A172 (cell line): ENCODE measurements at places on chromosomes 3 and 15. TPM values are rescaled to one million over a fixed set of nuclear protein-coding genes. Genes with fewer than 3 reads are reported as not detected.

DNA sequence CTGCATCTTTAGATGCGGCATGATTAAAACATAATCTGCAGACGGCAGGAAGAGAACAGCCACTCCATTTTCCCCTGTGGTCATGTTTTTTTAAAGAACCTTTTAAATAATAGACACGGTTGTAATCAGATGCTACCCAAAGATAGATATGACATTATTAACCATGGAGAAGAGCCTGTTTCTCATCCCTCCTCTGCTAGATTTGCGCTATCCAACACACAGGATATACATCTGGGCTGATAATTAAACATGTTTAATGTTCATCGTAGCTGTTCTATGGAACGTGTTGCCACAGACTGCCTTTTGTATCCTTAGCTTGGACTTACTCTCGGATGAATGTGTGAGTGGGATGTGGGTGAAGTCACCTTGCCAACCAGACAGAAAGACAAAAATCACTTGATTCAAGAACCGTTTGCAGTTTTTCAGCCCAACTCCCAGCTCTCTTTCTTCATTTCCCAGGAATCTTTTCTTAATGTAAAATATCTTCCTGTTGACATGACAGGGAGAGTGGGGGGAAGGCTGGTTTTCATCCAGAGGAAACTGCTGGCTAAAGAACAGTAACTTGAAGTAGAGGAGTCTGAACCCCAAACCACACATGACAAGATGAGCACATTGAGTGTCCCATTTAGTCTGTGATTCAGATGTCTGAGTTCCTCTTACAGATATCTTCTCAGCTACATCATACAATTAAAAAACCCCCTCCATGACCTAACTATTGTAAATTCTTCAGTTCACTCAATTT, 118.6 kb upstream of the PRICKLE2 start:
- no peak for DNase-seq

DNA sequence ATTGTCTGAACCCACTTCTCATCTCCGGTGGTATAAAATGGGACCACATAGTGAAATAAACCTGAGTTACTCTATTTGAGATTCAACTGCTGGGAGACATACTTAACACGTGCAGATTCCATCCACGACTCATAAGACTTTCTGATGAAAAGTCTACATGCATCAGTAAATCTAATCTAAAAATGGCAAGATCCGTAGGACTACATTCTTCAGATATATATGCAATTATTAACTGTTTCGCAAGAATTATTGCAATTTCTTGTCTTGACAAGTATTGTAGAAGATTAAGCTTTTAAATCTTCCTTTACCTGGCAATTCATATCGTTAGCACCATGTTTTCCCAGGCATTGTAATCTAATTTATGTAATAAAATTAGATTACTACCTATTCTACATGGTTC, 718.7 kb upstream of the CBLB start:
- no peak for DNase-seq

- no peak for DNase-seq
Measured at GRCh38 chr3:53173107-53173506, 12.1 kb downstream of the PRKCD start.

- DNase-seq: no peak
Measured at GRCh38 chr3:123120573-123120972, 53.7 kb downstream of the PDIA5 start.

DNA sequence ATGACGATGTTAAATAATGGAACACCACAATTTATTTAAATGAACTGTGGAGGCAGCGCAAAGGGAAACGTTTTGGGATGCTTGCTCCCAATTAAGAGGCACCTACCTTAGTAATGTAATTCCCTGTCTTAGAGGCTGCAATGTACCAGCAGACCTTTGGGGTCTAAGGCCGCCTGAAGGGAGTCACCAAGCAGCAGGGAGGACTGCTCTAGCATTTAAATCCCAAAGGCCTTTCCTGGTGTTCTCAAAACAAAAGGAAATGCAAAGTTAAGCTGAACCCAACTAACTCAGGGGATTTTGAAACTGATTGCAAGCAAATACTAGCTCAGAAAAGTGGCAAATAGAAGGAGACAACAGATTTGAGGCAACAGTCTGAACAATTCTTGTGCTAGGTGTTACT, 510.8 kb downstream of the GABRG3 start:
- no peak for DNase-seq

DNA sequence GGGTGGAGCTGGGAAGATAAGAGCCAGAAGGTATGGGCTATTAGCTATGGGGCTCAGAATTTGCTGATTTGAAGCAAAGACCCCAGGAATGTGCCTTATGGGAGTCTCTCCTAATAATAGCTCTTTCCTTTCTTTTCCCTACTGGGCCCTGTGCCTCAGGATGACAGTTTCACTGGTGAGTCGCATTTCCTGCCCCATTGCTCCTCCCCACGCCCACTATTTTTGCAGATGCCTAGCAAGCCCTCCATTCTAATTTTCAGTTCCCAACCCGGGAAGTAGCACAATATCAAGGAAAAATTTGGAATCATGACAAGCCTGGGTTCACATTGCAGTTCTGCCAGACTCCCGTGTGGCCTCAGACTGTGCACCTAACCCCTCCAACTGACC, 583 bp downstream of the IL17RE start:
- peak; percentile 55 for DNase-seq

- no peak for DNase-seq
Measured at GRCh38 chr3:133014325-133014724, 23.9 kb upstream of the TMEM108 start.

- DNase-seq: peak; percentile 63
Measured at GRCh38 chr3:57397175-57398026, 104.9 kb upstream of the ASB14 start.

GRCh38 chr3:197202694-197203093, 95.7 kb downstream of the DLG1 start:
- no peak for DNase-seq

GRCh38 chr3:13781417-13781816, 98.5 kb downstream of the WNT7A start:
- DNase-seq: no peak

DNA sequence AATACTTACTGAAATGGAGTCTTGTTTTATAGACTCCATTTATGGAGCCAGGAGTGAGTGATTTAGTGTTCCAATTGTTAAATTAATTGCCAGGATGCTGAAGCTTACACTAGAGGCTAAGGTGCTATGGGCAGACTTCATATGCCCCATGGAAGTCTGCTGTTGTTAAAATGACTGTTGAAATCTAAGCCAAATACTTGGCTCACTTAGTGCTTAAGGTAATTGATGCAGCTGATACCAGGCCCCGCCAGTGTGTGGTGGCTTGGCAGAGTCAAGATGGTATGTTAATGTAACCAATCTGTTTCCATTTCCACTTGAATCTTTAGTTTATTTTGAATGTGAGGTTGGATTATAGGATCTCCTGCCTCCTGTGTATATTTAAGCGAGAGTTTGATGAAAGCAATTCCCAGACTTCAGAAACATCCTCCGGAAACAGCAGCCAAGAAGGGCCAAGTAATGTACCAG, 187.1 kb downstream of the ITPR1 start:
- DNase-seq: no peak

DNA sequence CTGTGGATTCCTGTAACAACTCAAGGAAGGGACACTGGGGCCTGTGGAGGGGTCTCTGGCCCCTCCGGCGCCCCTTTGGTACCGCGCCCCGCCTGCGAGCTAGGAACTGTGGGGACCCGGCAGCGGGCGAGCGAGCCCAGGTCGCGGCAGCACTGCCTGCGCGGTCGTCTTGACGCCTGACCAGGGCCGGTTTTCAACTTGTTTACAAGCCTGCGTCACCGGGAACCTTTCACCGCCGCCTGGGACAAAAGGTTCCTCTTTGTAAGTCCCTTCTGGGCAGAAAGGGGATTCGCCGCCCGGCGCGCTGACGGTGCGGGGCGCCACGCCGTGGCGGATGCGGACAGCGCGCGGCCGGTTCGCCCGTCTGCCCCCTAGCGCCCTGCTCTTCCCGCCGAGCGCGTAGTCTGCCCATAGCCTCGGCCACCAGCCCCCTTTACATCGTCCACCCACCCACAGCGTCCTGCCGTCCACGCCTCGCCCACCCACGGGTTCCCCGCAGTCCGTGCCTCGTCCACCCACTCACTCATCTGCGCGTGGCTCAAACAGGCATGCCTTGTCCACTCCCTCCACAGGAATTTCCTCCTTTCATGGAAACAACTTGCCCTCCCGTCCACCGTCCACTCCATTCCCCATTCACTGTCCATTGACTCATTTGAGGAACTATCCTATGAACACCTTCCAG, 5.5 kb upstream of the CFAP100 start:
- peak; percentile 55 for DNase-seq

- DNase-seq: no peak
Measured at GRCh38 chr3:194150252-194150934, 14.4 kb downstream of the HES1 start.

- DNase-seq: no peak
Measured at GRCh38 chr15:27499191-27499590, 528.2 kb downstream of the GABRG3 start.

- DNase-seq: peak; percentile 70
Measured at GRCh38 chr3:14876921-14877333, 58.2 kb downstream of the FGD5 start.

- no peak for DNase-seq
Measured at GRCh38 chr15:45821390-45821789, 186.6 kb downstream of the SQOR start.

DNA sequence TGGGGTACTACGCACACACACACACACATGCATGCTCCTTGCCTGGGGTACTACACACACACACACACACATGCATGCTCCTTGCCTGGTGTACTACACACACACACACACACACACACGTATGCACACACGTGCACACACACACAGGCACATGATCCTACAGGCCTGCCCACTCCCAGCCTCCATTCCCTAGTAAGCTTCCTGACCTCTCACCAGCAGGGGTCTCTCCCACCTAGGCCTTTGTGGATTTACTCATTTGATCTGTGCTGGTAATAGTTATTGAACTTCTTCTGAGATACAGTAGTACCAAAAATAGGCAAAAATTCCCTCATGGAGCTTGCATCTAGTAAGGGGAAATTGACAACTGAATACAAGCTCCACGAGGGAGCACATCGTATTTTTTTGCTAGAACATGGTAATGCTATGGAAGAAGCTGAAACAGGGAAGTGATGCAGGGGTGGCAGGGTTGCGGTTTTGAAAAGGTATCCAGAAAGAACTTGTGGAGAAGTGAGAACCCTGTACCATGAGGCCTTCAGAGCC, 19.1 kb downstream of the TTC21A start:
- peak; percentile 45 for DNase-seq

- peak; percentile 18 for DNase-seq
Measured at GRCh38 chr3:120625159-120625586, 29.0 kb downstream of the NDUFB4 start.

DNA sequence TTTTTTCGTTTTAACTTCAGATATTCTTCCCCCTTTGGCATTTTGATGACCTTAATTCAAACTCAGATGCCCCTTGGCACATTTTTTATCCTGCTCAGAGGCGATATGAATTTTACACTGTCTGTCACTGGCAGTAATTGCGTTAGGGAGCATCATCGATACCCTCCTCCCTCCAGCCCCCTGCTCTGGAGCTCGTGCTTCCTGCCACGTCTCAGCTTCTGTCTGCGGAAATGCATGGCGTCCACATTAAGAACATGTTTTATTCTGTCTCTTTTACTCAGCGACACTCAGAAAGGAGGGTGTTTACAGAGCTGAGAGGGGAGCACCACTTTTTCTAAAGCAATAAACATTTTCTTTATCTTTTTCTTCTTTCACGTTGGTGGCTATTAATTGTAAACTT, 254.2 kb downstream of the EBLN2 start:
- DNase-seq: no peak

DNA sequence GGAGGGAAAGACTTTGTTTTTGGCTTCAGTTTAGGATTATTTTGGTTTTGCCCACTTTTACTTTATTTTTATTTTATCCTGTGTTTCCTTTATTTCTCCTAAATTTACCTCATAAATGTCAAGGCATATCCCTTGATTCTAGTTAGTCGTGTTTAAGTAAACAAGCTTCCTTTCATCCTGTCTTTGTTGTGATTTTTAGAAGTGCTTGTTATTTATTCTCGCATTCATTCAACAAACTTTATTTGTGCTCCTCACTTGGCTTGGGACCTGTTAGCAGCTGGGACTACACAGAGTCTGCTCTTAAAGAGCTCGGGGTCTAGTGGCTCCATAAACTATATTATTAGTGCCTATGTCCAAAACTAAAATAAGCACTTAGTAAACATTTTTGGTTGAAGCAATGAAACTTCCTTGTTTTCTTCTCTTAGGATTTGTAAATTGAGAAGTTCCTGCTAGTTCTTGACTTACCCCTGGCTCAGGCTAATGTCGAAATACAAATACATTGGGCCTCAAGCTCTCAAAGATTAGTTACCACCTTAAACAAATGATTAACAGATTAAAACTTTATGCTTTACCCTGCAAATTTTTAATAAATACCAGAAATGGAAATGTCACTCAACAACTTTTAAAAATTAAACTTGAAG, 19.0 kb upstream of the DMXL2 start:
- no peak for DNase-seq

DNA sequence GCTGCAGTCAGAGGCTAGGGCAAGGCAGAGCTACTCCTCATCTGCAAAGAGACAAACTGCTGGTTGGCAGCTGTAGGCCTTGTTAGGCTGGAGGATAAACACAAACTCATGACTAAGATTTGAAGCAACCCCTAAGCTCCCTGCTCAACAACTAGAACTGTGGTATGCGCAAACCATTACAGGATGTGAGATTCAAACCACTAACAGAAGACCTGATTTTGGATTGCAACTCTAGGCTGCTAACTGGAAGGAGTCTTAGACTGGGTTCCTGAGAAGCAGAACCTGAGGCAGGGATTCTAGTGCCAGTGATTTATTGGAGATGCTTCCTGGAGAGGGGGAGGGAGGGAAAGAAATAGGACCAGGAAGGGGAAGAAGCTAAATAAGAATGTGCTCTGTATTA, 22.5 kb downstream of the CCR4 start:
- no peak for DNase-seq

- DNase-seq: no peak
Measured at GRCh38 chr3:56254835-56255234, 213.4 kb downstream of the ERC2 start.

DNA sequence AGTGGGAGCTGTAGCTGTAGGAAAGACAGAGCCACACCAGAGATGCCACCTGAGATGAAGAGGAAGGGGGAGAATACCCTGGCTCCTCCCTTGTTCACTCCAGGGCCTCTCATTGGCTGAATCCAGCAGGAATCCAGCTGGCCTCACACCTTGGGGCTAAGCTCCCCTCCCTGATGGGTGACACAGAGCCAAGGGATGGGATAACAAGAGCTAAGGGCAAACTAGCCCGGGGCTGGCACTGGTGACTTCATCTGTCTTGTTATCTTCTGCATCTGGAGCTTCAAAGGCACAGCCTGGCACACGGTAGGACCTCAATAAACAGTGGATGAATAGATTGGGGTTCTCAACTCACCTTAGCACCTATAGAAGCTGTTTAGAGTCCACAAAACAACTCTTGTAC, 13.8 kb upstream of the GATA2 start:
- no peak for DNase-seq

Gene LYSMD2
- total RNA-seq: 25.9 and 27.3 TPM in 2 replicates

Gene SLC6A11
- total RNA-seq: 0.02 TPM in 1 of 2 replicates, not detected in the other

Gene RAF1
- total RNA-seq: 115 and 133 TPM in 2 replicates

Gene IL17RB
- not detected in 2 replicates for total RNA-seq

Gene POMGNT2
- total RNA-seq: 20.2 and 25.7 TPM in 2 replicates

Gene ADGRG7
- not detected in 2 replicates for total RNA-seq

Gene APOD
- 0.17 and 0.50 TPM in 2 replicates for total RNA-seq

Gene ZNF501
- total RNA-seq: not detected in 2 replicates

Gene ISLR2
- total RNA-seq: not detected in 2 replicates

Gene DCLK3
- total RNA-seq: not detected in 2 replicates

Gene XYLB
- total RNA-seq: 2.7 TPM in 2 replicates
